ENCODE measurements at places on chromosomes 7 and 10.

DNA sequence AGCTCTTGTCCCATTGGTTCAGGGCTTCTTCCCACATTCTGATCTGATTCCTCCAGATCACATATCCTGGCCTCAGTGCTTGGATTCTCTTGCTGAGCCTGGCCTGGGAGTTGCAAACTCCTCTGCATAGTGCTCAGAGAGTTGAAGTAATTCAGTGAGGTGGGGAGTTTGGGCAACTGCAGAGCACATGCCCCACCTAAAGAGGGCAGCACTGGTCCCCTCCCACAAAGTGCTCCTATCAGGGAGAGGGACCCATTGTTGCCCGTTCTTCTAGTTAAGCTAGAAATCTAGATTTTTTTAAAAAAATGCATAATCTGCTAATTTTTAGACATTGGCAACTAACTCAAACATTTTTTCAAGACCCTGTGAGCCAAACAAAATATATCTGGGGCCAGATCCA lies 45.1 kb downstream of the CHN2 start:
- DNase-seq, result no peak

- DNase-seq, result no peak
These were observed 11.5 kb upstream of the SLC29A3 start for GRCh38 chr10:71307469-71308085.

DNA sequence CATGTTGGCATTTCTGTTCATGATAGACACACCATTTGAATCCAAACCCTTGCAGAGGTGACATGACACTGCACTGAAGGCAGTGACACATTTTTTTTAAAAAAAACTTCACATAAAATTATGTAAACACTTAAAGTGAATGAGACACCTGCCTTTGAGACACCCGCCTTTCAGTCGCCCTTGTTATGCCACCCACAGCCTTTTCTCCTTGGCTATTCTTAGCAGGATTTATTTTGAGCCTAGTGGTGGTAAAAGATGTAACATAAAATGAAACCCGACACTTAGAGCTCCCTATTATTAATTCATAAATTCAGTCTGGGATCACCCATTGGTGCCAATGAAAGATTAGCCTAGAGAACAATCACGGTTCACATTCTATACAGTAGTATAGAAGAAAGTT lies 161.3 kb downstream of the DYNC1I1 start:
- no peak for DNase-seq

DNA sequence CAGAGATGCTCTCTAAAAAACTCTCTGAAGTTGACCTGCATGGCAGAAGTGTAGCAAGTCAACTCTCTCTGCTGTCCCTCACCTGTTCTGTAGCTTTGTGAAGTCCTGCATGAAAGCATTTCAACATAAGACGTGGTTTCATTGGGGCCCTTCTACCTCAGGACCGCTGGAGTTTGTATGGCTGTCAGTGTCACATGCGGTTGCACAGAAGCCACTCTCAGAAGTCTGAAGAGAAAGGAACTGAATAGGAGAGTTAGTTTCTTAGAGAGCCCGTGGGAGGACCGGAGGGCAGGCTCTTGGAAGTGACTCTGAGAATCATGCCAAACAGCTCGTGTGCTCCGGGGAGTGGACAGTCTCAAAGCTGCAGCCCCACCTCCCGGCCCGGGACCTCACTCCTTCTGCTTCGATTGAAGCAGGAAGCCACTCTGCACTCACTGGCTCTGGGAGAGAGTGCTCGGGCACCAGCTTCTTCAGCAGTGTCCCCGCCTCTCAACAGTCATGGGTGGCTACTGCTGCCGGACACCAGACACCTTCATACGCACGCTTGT lies 486.7 kb downstream of the SDK1 start:
- DNase-seq, result no peak

- no peak for DNase-seq
These were observed 43.7 kb downstream of the FAM53B start for GRCh38 chr10:124700293-124701037.

DNA sequence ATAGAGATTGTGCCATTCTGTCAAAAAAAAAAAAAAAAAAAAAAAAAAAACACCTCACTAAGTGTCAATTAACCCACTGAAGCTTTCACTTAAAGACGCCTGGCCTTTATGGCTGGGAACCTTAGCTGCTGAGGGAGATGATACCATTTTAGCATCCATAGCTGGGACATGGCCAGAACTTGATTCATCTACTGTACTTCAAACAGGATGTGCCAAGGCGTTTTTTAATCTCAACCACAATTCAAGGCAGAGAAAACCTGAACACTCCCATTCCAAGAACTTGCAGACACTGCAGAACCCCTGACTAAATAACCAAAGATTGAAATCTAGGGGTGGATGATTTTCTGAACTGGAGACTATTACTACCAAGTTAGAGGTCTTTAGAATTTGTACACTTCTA lies 996.6 kb downstream of the SORCS1 start:
- DNase-seq, result no peak

DNA sequence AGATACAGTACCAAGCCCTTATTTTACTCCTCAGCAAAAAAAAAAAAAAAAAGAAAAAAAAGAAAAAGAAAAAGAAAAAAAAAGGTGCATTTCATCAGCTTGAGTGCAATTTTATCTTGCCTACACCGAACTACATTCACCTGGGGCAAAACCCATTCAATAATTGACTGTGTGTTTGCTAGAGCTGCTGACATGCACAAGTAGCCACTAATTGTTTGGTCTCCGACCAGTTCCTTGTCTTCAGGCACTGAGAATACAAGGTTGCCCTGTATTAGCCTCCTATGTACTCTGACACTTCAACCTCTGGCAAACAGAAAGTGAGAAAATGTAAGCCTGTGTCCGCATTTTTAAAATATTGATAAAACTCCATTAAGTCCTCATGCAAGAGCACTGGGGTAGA lies 1579.4 kb upstream of the LRRTM3 start:
- no peak for DNase-seq
